Activated gamma-delta T cell treated with anti-CD3 and anti-CD28 coated beads, Interleukin-2, amount 50 U/mL, for 16 hours (primary cell): ENCODE measurements at places on chromosomes 4 and X.

DNA sequence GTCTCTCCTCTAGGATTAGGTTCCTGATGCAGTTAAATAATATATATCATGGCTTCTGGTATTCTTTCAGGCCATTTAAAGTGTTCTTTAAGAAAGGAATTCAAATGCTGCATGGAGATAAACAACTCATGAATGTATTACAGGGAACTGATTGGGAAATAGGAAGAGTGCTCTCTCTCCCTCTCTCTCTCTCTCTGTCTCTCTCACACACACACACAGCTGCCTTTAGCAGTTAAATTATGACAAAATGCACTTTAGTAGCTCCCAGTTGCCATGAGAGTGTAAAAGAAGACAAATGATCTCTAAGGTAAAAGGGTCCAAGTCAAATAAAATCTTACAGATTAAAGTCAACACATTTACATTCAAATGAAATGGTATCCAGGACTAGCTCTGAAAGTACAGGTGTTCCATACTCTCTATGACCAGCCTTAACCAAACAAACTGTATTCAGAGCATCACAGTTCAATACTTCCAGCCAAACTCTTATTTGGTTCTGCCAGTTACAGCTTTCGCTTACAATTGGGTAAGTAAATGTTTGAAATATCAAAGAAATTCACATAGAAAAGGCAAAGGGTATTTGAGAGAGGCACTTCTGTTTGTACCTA is 94.7 kb upstream of the CXXC4 start:
- DNase-seq: no peak

DNA sequence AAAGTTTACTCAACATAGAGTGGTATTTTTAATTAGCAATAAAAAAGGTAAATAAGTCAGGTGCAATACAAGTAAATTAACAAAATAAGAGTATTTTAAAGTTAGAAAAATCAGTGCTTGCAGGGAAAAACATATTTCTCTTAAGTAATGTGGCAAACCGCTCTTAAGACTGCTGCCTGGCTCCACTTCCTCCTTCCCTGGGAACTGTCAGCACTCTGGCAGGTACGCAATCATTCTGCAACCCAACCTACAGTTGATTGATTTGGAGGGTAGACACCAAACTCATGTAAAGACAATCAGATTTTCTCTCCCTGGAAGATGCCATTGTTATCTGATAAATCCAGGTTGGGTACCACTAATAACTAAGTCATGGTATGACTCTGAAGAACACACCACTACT is 63.9 kb downstream of the PPP3CA start:
- no peak for DNase-seq

- no peak for DNase-seq
Observed at GRCh38 chr4:84965553-84966381, 723 bp downstream of the WDFY3 start.

GRCh38 chr4:115780835-115781234 is 667.4 kb upstream of the NDST4 start:
- DNase-seq: no peak

DNA sequence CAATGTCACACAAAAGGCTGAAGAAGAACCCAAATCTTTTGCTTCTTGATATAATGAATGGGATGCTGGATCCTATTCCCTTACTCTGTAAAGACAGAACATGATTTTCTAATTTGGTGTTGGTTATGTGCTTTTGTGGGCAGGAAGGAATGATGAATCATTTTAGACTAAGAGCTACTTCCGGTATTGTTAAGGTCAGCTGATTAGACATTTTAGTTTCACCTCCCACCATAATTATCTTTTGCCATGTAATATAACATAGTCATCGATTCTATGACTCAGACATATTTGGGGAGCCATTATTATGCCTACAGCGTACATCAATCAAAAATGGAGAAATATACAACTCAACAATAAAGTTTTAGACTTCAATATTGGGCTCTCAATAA is 265.3 kb downstream of the ZNF674 start:
- DNase-seq: no peak

- no peak for DNase-seq
Observed at GRCh38 chrX:134246282-134246681, 9.3 kb downstream of the CCDC160 start.

GRCh38 chr4:60648774-60649173 is 551.4 kb upstream of the ADGRL3 start:
- DNase-seq: no peak

DNA sequence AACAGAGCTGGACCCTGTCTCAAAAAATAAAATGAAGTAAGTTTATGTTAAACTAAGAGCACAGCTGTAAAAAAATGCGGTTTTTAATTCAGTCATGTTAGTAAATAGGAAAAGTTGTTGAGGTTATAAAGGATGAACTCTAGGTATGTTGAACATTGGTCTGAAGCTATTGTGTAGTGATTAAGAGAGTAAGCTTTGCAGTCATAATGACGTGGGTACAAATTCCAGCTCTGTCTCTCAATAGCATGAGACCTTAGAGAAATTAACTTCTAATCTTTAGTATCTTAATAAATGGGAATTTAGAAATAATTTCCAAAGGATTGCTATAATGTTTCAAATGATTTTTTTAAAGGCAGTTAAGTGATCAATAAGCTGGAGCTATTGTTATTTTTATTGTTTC is 2.9 kb upstream of the YTHDC1 start:
- no peak for DNase-seq

- no peak for DNase-seq
Observed at GRCh38 chr4:124866301-124866700, 153.8 kb upstream of the ANKRD50 start.
